ENCODE measurements at places on chromosomes 1 and 21. TPM values are rescaled to one million over a fixed set of nuclear protein-coding genes. Genes with fewer than 3 reads are reported as not detected.
A peak's percentile ranks its signal among the peaks of the same experiment; 100 is the strongest.

TMEM81 gene
- total RNA-seq, result 4.1 TPM

EXO5 gene
- total RNA-seq, result 7.8 TPM

FAAH gene
- 32.4 TPM for total RNA-seq

LENEP gene
- total RNA-seq, result not detected

DNA sequence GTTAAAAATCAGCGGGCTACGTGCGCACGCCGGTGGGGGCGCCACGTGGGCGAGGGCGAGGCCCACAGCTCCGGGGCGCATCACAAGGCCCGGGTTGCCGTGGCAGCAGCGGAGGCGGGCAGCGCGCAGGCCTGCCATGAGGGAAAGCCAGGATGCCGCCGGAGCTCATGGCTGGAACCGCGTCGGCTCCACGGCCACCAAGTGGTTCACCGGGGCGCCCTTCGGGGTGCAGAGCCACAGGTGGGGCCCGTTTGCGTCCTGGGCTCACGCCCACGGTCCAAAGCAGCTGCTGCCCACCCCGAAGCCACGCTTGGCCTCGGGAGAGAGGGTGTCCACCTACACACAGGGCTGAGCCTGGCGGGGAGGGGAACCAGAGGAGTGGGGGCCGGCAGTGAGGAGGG, 4.9 kb upstream of the TTC22 start:
- no peak for DNase-seq

GRCh38 chr21:26715116-26715515, 130.1 kb downstream of the ADAMTS1 start:
- DNase-seq, result no peak

GRCh38 chr1:108107658-108108057, 92.5 kb downstream of the SLC25A24 start:
- no peak for DNase-seq

DNA sequence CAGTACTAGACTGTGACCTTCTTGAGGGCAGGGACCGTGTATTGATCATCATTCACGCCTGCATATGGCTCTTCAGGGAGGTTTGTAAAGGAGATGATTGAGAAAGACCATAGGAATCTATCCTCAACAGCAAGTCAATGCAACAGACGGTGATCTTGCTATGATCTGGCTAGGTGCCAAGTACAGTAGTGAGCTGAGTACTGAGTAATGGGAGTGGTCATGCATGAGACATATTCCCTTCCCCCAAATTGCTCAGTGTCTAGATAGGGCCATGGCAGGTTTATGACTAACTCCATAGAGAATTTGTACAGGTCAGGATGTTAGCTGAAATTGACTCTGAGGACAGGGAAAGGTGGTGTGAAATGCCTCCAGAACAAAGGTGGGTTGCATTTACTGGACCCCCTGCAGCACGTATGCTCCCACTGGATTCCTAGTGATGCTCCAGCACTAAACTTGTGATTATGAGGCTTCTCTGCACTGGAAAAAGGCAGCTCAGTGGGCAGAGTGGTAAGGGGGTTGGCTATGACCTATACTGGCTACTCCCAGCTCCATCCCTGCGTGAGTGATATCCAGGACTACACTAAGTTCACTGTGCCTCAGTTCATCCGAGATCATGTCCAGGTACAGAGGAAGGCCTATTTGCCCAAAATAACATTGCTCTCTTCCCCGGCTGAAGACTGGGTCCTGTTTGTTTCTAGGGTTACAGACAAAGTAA, 37.2 kb downstream of the KCNJ6 start:
- DNase-seq, result no peak

HCN3 gene
- 4.2 TPM for total RNA-seq

GRCh38 chr1:232528472-232529089, 101.4 kb downstream of the SIPA1L2 start:
- no peak for DNase-seq

GRCh38 chr1:116224111-116224510, 112.9 kb downstream of the MAB21L3 start:
- no peak for DNase-seq

MATN1 gene
- total RNA-seq, result not detected

ZMYND12 gene
- 2.8 TPM for total RNA-seq

EFNA1 gene
- total RNA-seq, result 144 TPM

GRCh38 chr21:38494703-38495102, 3.6 kb downstream of the ERG start:
- no peak for DNase-seq

TTC4 gene
- total RNA-seq, result 13.5 TPM

DNA sequence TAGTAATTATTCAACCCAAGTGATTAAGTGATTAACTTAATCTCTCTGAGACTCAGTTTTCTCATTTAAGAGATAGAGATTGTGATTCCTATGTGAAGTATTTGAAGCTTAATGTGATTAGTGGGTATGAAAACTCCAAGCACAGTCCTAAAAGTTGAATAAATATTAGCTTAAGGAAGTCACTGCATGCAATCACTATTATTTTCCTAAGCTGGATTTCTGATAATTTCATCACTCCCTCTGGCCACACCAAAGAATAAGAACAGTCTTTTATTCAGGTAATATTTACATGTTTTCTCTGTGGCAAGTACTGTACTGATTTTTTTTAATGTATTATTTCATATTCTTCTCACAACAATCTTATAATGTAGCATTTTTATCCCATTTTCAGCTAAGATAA, 31.1 kb downstream of the CD55 start:
- DNase-seq, result no peak

GRCh38 chr1:247884797-247885413, 10.5 kb upstream of the OR2W3 start:
- no peak for DNase-seq

GRCh38 chr1:95073446-95073845, 695 bp upstream of the ALG14 start:
- DNase-seq, result no peak

AGT gene
- total RNA-seq, result 0.86 TPM

- no peak for DNase-seq
Measured at GRCh38 chr1:159699246-159699645, 15.1 kb downstream of the CRP start.

- no peak for DNase-seq
Measured at GRCh38 chr1:7672864-7673263, 98.2 kb upstream of the VAMP3 start.

COL6A2 gene
- total RNA-seq, result 227 TPM

- DNase-seq, result no peak
Measured at GRCh38 chr1:36367798-36368197, 17.9 kb downstream of the STK40 start.

KRTAP10-5 gene
- not detected for total RNA-seq

DNA sequence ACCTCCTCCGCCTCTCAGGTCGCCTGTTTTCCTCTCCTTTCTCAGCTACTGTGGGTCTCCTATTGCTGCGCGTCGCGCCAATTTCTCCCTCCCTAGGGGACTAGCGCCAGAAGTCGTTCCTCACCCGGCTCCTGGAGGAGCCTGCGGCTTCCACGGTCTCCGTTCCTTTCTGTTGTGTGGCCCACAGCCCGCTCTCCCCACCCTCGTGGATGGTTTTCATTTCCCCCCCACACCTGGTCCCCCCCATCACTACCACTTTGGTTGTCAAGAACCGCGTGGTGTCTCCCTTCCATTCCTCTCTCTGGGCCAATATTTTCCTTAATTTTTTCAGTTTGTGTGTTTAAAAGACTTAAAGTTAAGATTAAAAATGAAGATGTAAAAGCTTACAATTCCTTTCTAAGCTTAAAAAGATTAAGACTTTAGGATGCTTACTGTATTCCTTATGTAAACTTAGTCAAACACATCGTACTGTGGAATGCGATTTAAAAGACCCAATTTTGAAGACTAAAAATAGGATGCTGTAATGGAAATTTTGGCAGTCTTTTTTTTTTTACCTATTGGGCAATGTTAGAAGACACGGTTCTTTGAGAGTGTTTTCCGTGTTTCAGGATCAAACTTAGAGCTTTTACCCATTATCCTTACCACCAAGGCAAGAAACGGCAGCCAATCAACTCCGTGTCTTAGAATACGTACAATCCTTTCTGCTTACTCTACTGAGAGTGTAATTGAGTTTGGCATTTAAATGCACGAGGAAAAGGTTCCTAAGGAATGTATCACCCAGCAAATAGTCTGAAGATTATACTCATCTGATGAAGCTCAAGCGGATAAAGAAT, 773 bp downstream of the CNST start:
- no peak for DNase-seq

- peak; percentile 38 for DNase-seq
Measured at GRCh38 chr1:227766015-227766634, 30.9 kb downstream of the SNAP47 start.

NIT1 gene
- total RNA-seq, result 43.6 TPM

- DNase-seq, result no peak
Measured at GRCh38 chr1:107132780-107133179, 8.1 kb upstream of the NTNG1 start.

GRCh38 chr1:150799089-150799488, 9.0 kb downstream of the CTSK start:
- DNase-seq, result no peak
